ENCODE measurements at places on chromosomes 3 and 15.
A peak's percentile ranks its signal among the peaks of the same experiment; 100 is the strongest.

- no peak for DNase-seq
Measured at GRCh38 chr3:9141928-9142289, 107.5 kb downstream of the SRGAP3 start.

DNA sequence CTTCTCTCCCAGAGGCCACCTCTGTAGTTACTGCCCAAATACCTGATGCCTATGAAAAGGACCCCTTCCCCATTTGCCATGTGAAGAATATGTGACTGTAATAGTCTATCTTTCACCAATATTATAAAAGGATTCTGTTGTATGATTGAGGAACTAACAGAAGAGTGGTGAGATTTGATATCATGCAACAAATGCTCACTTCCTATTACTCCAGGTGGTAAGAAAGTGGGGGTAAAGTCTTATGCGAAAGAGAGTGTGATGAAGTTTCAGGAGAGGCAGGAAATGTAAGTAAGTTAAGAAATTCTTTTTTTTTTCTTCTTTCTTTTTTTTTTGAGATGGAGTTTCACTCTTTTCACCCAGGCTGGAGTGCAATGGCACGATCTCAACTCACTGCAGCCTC, 24.4 kb upstream of the RAP2B start:
- DNase-seq, result no peak

DNA sequence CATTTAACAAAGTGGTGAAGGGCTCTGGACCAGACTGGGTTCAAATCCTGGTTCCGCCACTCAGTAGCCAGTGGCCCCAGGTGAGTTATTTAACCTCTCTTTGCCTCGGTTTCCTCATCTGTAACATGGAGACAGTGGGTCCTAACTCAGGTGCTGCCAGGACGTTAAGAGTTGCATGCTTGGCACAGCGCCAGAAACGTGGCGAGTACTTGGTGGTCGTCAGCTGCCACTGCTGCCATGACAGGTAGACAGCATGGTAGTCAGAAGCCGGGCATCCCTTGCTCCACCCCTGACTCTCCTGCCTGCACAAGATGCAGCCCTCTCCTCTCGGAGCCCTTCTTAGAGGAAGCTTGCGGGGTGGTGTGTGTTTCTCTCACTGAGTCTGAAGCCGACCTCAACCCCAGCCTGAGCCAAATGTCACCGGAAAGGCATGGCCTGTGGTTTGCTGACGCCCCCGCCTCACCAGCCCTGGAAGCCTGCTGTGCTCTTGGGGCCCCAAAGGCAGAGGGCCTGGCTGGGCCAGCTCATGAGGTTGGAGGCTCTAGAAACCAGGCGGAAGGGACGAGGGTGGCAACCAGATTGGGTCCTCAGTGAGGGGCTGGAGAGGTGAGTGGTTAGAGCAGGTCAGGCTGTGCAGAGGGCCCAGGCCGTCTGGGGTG, 160.8 kb upstream of the TLE3 start:
- DNase-seq, result peak; percentile 79

GRCh38 chr3:140557476-140557875, 120.4 kb upstream of the TRIM42 start:
- no peak for DNase-seq

GRCh38 chr3:159829539-159830227, 159.0 kb upstream of the IL12A start:
- DNase-seq, result no peak

DNA sequence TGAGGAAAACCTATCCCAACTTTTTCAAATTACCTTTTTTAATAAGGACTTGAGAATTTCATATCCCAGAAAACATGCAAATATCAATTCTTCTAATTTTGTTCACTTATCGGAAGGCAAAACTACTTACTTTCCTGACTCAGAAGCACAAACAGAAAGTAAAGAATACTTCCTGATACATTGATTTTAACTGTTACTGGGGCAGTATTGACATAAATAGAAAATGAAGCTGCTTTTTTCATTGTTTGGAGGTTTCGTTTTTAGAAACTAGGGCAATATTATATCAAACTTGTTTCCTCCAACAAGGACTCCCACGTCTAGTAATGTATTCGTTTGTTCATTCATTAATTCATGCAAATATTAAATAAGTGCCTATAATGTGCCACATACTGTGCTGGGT, 19.1 kb downstream of the PAQR9 start:
- no peak for DNase-seq

GRCh38 chr3:162740941-162741596, 1244.5 kb downstream of the OTOL1 start:
- no peak for DNase-seq

DNA sequence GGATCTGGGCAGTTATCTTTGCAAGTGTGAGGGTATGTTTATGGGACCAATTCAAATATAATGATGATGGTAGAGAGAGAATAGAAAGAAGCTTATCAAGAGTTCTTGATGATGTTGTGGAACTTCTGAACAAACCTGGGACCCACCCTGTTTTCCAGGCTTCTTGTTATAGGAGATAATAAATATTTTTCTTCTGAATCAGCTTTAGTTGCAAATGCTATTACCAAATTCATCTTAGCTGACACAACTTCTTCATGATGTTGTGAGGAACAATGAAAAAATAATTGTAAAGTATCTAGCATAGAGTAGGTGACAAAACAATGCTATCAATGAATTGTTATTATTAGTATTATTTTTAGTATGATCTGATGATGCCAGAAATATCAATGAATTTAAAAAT, 43.5 kb upstream of the PTX3 start:
- no peak for DNase-seq

DNA sequence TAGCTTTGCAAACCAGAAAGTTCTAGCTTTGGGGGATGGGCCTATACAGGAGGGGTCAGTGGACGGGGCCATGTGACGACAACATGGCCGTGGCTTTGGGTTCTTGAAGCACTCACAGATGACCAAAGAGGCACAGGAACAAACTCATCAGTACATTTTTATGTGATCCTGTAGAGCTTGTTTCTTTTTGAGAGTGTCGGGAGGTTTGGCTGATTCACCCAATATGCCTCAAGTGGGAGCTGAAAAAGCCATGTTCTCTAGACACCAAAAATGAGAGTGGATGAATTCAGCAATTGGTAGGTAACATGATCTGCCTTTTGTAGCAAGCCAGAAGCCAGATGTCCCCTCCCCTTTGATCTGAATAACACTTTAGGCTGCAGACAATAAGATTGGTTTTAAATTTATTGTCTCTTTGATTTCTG, 30.1 kb downstream of the GREM1 start:
- no peak for DNase-seq

DNA sequence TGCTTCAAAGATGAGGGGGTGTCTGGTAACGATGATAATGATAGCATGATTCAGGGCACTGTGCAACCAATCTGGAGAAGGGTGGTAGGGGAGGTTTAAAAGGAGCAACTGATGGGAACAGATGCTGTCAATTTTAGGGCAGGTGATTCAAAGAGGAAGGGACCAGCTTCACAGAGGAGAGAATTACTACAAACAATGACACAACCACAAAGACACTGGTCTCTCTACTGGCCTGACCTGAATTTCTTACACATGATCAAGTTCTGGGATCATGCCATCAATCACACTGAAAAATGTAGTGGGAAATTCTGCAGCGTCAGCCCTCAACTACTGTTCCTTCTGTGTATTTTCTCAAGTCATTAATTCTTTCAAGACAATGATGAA, 2.6 kb upstream of the CDV3 start:
- DNase-seq, result no peak
